ENCODE measurements at places on chromosomes 1 and 21.

GRCh38 chr1:119587341-119587740 is 60.7 kb downstream of the ZNF697 start:
- DNase-seq, result peak; percentile 83

DNA sequence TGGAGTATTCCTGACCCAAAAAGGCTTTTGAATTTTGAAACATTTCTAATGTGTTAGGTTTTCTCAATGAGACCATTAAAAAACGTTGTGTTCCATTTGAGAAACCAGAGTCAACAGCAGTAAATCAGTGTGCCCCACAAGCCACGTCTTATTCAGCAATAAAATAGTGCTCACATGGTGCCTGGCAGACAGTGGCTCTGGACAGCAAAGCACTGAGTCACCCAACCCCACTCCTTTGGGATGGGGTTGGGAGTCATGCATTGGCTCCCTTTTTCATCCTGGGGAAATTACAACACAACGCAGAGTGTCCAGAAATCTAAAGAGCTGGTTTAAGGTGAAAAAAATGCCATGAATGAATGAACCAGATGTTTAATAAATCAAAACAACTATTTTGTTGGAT is 46.5 kb downstream of the KCNJ15 start:
- DNase-seq, result no peak

DNA sequence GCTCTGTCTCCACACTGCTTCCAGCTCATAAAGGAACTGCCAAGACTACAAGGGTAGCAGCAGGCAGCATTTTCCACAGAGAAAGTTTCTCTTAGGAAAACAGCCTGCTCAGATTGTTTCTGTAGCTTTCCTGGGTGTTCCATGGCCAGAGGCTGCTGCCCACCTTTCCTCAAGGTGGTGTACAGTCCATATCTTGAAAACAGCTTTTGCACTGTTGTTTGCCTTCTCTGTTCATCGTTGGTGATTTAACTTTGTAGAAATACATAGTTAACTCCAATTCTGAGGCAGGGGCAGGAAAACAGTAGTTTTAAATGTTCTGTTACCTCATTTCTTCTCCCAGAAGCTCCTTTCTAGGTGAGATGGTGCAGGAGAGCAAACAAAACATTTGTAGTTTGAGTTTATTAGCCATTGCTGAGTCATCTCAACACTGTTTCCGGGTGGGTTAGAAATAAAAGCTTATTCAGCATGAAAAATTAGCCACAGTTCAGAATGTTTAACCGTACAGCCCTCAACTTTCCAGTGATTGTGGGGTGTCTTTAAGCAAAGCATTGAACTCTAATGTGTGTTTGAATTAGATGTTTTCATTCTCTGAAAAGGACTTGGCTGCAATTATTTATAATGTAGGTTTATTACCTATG is 41.7 kb downstream of the DIP2A start:
- DNase-seq, result no peak

DNA sequence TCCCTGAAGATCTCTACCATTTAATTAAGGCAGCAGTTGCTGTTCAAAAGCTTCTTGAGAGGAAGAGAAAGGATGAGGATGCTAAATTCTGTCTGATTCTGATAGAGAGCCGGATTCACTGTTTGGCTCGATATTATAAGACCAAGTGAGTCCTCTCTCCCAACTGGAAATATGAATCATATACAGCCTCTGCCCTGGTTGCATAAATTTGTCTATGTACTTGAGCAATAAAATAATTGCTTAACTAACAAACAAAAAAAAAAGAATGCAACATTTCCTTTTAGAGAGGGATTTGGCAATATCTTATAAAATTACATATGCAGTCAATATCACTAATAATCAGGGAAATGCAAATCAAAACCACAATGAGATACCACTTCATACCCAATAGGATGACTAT is 26.8 kb downstream of the ALDH9A1 start:
- DNase-seq, result no peak

- no peak for DNase-seq
Measured at GRCh38 chr21:42747276-42747701, 93.9 kb downstream of the PDE9A start.

- DNase-seq, result no peak
Measured at GRCh38 chr1:76425201-76426145, 350.9 kb downstream of the ST6GALNAC3 start.

GRCh38 chr1:214326406-214326805 is 45.4 kb downstream of the SMYD2 start:
- no peak for DNase-seq

DNA sequence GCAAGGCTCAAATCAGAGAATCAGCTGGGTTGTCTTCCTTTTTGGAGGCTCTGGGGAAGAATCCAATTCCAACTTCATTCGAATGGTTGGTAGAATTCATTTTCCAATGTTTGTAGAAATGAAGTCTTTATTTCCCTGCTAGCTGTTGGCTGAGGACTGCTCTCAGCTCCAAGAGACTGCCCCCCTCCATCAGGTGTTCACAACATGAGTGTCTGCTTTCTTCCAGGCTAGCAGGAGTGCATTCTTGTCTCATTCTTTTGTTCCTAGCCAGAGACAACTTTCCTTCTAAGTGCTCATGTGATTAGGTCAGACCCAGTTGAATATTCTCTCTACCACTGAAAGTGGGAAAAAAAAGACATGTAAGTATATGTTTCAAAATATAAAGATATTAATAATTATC is 95.2 kb downstream of the HLX start:
- no peak for DNase-seq

DNA sequence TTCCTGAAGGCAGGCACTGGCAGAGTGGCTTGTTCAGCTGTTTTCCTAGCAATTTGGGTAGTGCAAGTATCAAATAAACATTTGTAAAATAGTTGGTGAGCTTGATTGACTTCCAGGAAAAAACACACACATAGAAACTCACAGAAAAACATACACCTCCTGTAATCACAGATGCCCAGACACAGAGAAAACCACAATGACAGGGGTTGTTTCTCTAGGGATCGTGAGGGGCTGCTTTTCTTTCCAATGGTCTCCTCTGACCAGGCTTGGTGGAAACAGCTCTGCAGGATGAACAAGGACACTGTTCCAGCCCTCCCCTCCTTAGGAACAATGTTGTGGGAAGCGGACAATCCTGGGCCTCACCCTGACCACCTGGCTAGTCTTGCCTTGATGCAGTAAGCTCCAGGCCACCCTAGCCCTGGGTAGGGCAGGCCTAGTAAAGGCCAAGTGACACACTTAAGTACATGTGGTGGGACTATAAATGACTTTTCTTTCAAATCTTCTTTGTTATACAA is 142.5 kb upstream of the HMGB4 start:
- DNase-seq, result no peak

DNA sequence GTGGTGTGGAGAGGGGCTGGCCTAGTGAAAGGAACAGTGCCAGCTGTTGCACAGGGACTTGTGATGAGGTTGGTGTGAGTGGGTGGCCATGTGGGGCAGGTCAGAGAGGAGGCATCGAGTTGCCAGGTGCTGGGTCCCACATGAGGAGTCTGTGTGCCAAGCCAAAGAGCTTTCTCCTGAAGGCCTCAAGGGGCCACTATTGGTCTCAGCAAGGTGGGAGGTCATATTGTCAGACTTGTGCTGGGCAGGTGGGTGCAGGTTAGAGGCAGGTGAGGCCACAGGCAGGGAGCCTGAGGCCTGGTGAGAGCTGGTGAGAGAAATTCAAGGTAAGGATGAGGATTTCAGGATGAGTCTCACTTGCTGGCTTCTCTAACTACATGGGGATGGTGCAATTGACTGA is 256.8 kb downstream of the DISC1 start:
- DNase-seq, result no peak

- DNase-seq, result no peak
Measured at GRCh38 chr21:44958471-44959191, 18.8 kb downstream of the SLX9 start.

GRCh38 chr1:183604038-183604808 is 14.0 kb upstream of the NCF2 start:
- DNase-seq, result no peak

Data from NCI-H187 (cell line).